ENCODE measurements at places on chromosomes 2 and 18.
A peak's percentile ranks its signal among the peaks of the same experiment; 100 is the strongest.

- DNase-seq: no peak
Measured at GRCh38 chr2:95297639-95298395, 670 bp downstream of the KCNIP3 start.

- DNase-seq: no peak
Measured at GRCh38 chr2:109254174-109254904, 125.3 kb downstream of the SH3RF3 start.

DNA sequence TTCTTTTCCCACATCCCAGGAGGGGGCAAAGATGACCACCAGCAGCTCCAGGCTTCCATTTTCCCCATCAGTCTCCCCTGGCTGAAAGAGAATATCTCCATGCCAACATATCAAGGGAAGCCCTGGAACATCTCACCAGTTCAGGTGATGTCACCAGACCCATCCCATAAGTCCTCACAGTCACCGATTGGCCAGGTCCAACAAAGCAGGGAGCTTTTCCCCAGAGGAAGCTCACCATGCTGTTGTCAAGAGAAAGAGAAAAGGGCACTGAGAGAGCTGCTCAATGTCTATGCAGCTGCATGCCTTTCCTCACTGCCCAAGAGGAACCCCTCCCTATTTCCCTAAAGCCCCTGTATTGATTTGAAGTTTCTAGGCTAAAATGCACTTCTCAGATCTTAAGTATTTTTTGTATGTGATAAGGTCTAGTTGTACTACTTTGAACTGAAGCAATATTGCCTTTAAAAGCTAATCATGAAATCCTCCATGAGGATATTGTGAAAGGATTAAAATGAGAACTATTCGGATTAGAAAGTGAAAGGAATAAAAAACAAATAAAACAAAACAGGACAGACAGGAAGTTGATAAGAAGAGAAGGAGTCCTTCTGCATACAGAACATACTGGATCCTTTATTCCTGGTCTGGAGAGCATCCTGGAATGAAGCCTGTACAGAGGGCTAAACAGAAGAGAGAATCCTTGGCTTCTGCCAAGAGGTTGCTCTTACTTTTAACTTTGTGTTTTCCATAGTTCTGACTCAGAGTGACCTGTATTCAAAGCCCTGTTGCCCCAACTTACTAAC, 45.2 kb upstream of the CTIF start:
- no peak for DNase-seq

DNA sequence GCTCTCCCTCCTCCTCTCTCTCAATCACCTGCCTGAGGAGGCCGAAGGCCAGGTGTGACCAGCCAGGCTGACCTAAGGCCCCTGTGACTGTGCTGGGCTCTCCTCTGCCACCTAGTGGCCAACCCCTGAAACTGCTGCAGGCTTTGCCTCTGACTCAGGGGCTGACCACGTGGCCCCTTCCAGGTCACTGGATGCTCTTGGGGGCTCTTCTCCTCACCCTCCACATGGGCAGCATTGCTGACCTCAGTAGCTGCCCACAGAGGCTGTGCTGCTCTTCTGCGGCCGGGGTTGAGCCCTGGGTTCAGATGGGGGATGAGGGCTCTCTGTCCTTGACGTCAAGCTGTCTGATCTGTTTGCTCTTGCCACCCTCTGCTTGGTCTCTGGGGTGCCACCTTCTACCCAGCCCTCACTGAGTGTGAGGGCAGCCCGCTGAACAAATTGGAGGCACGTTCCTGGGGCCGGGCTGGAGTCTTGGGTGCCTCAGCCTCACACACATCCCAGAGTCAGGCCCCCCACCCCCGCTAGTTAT, 122.7 kb downstream of the TWIST2 start:
- peak; percentile 57 for DNase-seq

- DNase-seq: peak; percentile 4
Measured at GRCh38 chr2:101200676-101201075, 49.5 kb upstream of the TBC1D8 start.

GRCh38 chr2:119488245-119489214, 35.8 kb downstream of the SCTR start:
- DNase-seq: no peak

DNA sequence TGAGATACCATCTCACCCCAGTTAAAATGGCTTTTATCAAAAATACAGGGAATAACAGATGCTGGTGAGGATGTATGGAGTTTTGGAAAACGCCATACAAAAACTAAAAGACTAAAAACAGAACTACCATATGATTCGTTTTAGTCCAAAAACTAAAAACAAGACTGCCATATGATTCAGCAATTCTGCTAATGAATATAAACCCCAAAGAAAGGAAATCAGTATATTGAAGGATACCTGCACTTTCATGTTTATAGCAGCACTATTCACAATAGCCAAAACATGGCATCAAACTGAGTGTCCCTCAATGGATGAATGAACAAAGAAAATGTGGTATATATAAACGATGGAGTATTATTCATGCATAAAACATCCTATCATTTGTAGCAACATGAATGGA, 224.4 kb upstream of the MC4R start:
- DNase-seq: no peak

DNA sequence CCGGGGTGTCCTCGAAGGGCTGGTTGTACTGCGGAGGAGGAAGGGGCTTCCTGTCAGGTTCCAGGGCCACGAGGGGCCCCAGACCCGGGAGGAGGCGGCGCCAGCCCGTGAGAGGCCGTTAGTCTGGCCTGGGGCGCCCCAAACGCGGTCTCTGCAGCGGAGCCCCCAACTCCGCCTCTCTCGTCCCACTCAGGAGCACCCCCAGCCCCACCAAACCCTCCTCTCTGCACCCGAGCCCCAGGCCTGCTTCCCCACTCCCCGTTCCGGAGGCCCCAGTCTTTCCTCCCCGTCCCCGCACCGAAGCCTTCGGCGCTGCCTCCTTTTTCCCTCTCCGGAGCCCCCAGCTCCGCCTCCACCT, 473 bp downstream of the HJURP start:
- no peak for DNase-seq

DNA sequence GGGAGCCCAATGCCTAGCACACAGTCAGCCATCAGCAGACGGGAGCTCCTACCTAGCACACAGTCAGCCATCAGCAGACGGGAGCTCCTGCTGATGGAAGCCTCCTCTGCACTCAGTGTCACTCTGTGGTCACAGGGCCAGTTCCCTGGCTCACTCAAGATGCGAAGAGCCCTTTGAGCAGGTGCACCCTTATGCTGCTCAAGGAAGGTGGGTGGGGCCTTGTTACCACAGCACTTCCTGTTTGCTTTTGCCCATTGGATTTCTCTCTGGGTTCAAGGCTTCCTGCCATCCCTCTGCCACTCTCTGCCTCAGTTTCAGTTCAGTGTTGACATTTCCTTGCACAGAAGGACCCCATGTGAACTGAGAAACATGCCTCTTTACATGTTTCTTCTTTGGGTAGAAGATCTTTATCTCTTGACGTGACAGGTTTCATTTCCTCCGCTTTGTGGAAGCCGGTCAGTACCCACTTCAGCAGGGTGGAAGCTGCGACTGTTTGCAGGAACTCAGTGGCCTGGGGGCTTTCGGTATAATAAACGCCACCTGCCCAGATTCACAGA, 11.6 kb downstream of the TRIB2 start:
- no peak for DNase-seq

DNA sequence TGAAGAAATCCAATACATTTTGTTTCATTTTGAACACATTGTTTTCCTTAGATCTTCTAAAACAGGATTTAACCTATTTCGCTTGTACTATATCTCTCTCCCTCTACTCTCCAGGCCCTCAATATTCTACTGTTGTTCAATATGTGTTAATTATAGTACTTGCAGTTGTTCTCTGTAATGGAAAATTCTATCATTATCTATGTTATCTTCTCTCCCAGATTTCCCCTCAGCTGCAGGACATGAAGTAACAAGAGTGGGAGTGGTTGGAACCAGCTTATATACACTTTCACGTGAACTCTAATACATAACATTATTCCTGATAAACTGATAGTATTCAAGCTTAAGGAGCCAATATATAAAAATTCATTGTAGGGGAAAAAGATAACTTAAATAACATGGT, 7.0 kb upstream of the STRN start:
- DNase-seq: no peak

DNA sequence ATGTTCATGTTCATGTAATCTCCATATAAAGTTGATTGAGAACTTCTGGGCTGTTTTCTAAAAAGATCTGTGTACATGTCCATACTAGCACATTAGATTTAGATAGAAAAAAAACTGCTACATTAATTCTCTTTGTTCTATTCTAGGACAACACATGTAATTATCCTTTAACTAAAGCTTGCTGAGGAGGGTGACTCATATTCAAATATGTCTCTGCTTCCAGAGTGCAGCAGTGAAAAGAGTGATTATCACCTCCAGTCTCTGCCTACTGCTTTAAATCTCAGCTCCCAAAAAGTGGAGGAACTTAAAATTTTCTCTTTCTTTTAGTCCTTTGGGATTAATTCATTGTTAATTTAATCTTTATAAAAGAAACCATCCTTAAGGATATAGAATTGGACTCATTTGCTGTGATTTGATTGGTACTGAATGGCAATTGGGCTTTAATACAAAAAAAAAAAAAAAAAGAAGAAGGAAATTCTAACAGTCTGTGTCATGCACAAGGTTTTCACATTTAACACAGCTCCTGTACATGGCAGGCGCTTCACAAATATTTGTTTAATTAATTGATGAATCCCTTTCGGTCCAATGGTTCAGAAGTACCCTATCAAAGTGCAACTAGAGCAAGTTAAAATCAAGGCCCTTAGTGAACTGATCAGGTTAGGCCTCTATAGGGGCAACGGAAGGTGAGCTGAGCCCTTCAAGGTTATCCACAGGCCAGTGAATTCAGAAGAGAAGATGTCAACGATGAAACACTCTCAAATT, 214.0 kb upstream of the KCNJ3 start:
- DNase-seq: no peak

DNA sequence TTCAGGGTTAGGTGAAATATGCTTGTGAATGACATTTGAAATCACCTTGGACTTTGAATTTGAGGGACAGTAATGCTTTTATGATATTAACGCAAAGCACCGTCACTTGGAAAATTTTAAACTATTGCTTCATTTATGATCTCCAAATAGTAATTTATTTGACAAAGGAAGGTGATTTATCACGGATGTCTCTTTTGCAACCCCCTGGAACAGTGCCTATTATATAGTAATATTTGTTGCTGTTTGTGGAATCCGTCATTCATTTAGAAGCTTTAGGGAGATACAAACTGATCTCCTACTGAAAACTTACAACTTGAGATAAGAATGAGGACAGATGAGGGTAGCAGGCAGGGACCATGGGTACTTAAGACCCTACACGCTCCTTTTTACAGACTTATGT, 10.7 kb upstream of the ZEB2 start:
- DNase-seq: no peak

DNA sequence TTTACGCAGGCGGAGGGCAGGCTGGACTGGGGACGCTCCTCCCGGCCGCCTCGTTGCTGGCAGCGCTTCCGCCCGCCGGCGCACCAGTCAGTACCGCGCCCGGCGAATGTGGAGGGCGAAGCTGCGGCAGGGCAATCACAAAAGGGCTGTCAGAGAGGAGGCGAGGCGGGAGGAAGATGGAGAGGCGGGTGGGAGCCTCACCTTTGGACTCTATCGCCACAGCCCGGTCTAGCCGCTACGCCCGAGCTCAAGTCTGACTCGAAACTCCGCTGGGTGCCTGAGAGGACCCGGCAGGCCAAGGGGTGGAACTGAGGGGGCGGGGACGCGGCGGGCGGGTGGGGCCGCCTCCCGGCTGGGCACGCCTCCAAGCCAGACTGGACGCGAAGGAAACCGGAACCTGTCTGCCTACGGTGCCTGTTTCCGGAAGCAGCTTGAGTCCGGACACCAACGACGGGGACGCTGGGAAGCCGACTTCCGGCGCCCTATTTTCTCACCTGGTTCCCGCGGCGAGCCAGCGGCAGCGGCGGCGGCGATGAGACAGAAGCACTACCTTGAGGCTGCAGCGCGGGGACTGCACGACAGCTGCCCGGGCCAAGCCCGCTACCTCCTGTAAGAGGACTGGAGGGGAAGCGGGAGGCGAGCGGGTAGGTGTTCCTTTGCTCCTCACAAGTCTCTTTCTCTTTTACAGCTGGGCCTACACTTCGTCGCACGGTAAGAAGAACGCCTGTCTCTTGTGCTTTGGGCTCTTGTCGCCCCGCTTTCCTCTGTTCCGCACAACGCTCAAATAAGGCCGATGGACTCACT, at the start of gene RMP24:
Gene RMP24 (plus strand): TSS at position 483 of the 804 bp plus-strand sequence.
- DNase-seq: peak; percentile 96

DNA sequence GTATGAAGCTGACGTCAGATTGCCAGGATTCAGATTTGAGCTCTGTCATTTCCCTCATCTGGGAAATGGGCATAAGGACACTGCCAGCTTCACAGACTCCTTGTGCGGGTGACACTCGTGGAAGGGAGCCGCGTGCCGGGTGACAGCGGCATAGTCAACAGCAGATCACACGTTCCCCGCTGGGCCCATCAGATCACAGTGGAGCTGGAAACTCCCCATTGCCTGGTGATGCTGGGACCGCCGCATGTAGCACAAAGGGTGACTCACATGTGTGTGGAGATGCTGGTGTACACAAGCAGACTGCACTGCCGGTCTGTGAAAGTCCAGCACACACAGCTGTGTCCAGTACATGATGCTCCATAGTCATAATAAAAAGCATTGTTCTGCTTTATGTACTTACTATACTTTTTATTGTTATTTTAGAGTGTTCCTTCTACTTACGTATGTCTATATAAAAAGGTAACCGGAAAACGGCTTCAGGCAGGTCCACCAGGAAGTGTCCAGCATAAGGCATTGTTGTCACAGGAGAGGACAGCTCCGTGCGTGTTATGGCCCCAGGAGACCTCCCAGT, 31.8 kb downstream of the SALL3 start:
- DNase-seq: no peak

DNA sequence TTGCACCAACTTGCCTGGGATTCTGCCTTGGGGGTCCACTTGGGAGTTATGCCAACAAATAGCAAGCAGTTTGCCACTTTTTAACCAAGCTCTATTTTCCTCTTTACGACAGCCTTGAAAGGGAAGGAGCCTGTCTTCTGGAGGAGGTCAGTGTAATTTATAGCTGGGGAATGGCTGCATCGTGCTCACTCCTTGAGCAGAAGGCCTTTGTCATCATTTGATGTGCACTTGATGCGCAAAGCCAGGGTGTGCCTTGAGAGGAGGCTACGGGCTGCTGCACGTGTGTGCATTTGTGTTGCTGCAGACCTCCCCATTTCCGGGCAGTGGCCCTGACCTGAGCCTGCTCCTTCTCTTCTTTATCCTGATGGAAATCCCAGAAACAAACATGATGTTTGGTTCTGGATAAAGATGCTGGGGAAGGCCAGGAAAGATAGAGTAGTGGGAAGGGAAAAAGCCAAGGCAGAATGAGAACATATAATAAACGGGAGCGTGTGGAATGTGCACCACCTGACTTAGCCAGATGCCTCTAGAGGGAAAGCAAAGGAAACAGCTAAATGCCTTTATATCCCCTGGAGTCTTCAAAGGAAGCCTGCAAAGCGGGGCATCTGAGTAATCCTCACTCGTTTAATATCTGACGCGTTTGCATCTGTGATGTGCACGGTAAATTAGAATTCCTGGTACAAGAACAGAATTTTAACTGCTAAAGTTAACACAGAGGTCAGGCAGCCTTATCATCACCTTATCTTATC, 68.3 kb upstream of the ZNF521 start:
- DNase-seq: peak; percentile 11

Data from fibroblast of skin of scalp (primary cell).